ENCODE measurements at places on chromosomes 13 and 19. TPM values are rescaled to one million over a fixed set of nuclear protein-coding genes. Genes with fewer than 3 reads are reported as not detected.

Gene CYP4F3
- polyA plus RNA-seq = 11.6 TPM

Gene FFAR1
- not detected for polyA plus RNA-seq

Gene GIPC3
- 0.53 TPM for polyA plus RNA-seq

Gene REEP6
- 14.4 TPM for polyA plus RNA-seq

Gene C19orf53
- polyA plus RNA-seq = 135 TPM

Gene ANGPTL4
- 126 TPM for polyA plus RNA-seq

Gene SPACA4
- 1.2 TPM for polyA plus RNA-seq

Gene LILRB5
- 0.92 TPM for polyA plus RNA-seq

Gene DAND5
- polyA plus RNA-seq = not detected

Gene AMER2
- not detected for polyA plus RNA-seq

Gene SLC17A7
- polyA plus RNA-seq = 0.29 TPM

Gene OR7D2
- 0.01 TPM for polyA plus RNA-seq
